ENCODE measurements at places on chromosomes 16 and 17.

GRCh38 chr16:12600536-12601256 lies 203.0 kb downstream of the CPPED1 start:
- no peak for DNase-seq

DNA sequence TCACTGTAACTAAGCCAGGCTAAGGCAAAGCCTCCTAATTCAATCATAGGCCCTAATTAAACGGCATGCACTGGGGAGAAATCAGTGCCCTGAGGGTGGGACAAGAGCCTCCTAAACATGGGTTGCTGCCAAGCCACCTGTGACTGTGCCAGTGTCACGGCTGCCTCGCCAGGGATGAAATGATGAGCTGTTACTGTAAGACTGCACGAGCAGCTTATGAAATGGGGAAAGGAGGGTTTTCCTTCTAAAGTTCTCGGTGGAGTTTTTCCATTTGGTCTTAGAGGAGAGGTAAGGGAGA lies 12.7 kb downstream of the TMEM11 start:
- no peak for DNase-seq

DNA sequence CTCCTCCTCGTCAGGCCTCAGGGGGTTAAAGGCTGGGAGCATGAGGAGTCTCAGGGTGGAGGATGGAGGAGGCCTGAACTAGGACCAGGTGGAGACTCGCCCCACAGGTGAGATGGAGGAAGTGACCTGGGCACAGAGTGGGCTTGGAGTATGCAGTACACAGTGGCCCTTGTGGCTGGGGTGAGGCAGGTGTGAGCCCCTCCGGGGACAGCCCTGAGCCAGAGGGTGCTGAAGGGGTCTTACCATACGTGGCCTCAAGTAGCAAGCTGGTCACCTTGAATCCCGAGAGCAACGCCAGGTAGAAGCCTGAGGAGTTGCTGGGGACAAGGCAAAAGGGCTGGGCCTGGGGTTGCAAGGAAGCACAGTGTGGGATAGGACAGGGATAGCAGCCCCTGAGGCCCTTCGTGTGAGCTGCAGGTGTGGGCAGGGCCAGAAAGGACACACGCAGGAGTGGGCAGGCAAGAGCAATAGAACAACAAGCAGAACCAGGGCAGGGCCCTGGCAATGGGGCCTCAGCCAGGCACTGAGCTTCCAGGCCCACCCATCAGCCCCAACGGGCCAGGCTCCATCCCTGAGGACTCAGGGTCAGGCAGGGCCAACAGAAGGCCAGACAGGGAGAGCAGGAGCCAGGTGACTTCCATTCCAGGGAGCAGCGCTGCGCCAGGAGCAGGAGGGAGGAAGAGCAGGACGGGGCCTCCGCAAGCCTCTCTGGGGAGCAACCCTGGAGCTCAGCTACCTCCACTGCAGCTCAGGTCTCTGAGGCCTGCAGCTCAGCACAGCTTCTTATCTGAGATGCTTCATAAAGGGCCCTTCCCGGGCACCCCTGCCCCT lies 64.2 kb upstream of the TNRC6C start:
- no peak for DNase-seq

DNA sequence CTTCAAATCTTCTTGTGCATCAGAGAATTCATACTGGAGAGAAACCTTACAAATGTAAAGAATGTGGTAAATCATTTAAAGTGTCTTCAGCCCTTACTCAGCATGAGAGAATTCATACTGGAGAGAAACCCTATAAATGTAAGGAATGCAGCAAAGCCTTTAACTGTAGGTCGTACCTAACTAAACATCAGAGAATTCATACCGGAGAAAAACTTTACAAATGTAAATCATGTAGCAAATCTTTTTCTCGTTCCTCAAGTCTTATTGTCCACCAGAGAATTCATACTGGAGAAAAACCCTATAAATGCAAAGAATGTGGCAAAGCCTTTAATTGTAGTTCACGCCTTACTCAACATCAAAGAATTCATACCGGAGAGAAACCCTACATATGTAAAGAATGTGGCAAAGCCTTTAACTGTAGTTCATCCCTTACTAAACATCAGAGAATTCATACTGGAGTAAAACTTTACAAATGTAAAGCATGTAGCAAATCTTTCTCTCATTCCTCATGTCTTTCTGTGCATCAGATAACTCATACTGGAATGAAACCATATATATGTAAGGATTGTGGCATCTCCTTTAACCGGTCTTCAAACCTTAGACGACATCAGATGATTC lies 118.5 kb upstream of the ZNF267 start:
- no peak for DNase-seq

DNA sequence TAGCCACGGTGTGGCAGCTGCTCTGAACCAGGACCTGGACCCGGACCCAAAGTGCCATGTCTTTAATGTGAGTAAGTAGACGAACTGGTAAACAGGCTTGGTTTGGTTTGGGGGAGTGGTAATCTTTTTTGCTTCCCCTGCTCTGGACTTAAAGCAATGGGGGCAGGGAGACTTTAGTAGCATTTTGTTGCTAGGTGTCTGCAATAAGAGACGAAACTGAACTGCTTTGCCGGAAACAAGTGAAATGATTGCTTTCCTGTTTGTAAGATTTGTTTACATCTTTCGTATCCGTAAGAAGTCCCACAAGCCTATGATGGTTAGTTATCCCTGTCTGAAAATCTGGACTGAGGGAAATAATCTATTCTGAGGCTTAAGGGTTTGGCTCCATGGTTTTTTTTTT lies 21.5 kb downstream of the PRCD start:
- DNase-seq: no peak
